Smooth muscle cell of the coronary artery (primary cell): ENCODE measurements at places on chromosomes 1 and 21. TPM values are rescaled to one million over a fixed set of nuclear protein-coding genes. Genes with fewer than 3 reads are reported as not detected.

TSTD1 gene
- 1.5 and 15.6 TPM in 2 replicates for total RNA-seq

FALEC gene
- total RNA-seq = 0.23 and 0.70 TPM in 2 replicates

LGR6 gene
- total RNA-seq = not detected in 2 replicates

CATSPERE gene
- 0.45 and 1.3 TPM in 2 replicates for total RNA-seq

DEGS1 gene
- 28.1 and 45.7 TPM in 2 replicates for total RNA-seq

PIK3CD gene
- 4.4 and 6.6 TPM in 2 replicates for total RNA-seq
